ENCODE measurements at places on chromosomes 5 and 9. TPM values are rescaled to one million over a fixed set of nuclear protein-coding genes. Genes with fewer than 3 reads are reported as not detected.
A peak's percentile ranks its signal among the peaks of the same experiment; 100 is the strongest.

Gene TESK1
- total RNA-seq = 28.7 TPM

GRCh38 chr5:156414391-156414790 is 87.4 kb downstream of the SGCD start:
- no peak overlapping the region for H3K4me3 ChIP-seq
- H3K36me3 ChIP-seq = no peaks in the 10 kb centered on the region
- H3K27ac ChIP-seq = no peak overlapping the region
- DNase-seq = no peak
- H3K27me3 ChIP-seq = no peaks in the 10 kb centered on the region
- peaks cover 15% of the 10 kb centered on the region for H3K4me1 ChIP-seq

DNA sequence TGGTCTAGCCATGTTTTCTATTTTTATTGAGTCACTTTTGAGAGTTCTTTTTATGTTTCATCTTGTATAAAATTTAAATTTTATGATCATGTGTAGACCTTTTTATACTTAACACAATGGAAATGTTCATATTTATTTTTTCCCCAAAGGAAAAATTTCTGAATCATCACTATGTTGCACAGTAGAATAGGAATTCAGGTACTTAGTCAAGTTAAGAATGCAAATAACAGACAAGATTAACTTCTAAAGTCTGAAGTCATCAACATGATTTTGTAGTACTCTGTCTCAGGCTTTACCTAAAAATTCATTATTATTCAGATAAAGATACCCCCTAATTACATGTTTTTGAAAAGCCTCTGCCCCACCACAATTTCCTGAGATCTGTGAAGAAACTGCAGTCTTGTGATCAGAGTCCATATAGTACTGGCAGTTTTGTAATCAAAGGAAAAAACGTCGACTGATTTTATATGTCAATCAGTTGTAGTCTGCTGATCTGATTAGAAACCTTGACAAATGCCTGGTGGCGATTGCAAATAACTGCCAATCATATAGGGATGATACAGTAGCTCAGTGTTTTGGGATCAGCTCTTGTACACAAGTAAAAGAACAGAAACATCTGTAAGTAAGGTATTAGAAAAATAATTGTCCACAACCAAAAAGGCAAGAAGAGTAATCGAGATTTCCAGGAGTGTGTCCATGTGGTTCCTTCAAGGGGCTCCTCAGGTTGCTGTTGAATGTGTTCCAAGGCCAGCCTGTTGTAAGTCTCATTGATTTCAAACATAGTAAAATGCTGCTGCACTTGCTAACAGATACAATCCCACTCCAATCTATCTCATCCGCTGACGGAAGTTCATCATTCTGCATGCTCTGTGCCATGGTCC is 352.4 kb downstream of the ARRDC3 start:
- H3K4me1 ChIP-seq = no peaks in the 10 kb centered on the region
- no peaks in the 10 kb centered on the region for H3K36me3 ChIP-seq
- no peak overlapping the region for H3K4me3 ChIP-seq
- peaks cover 2% of the 10 kb centered on the region for H3K27me3 ChIP-seq
- H3K27ac ChIP-seq = no peak overlapping the region

Gene SPATA31A3
- not detected for total RNA-seq

DNA sequence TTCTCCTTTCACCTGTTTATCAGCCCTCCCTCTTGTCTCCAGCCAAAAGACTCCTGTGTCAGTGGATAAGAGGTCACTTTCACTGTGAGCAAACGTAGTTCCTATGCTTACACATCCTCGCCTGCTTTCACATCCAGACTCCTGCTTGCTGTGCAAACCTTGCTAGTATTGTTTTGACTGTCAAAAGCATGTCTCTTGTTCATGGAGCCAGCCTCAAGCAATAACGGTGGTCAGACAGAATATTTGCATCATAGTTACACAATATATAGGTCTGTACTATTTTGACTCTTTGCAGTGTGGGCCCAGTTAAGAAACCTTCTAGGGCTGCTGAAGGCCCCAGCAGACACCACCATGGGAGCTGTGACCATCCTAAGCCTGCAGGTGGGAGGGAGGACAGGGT is 420.0 kb downstream of the SEMA5A start:
- peaks cover 2% of the 10 kb centered on the region for H3K27me3 ChIP-seq
- DNase-seq = no peak
- 0 out of 2 replicates have a peak, but pooled peaks cover under 1% of the 10 kb centered on the region for H3K4me1 ChIP-seq
- H3K36me3 ChIP-seq = peaks cover 20% of the 10 kb centered on the region

Gene OR13C5
- total RNA-seq = not detected

DNA sequence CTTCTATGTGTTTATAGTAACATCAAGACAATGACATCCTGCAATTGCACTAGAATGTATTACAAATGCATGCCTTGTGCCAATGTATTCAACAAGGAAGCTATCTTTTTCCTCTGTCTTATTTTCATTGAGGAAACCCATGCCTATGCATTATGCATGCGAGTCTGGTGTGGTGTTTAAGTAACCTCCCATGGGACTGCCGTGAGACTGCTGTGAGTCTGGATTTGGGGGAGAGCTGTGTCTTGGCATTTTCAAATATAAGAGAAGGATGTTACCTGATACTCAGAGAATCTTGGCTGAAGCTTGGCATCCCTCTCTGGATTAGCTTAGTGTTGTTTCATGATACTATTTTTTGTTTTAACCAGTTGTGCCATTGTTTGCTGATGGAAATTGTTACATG is 98.3 kb downstream of the F2RL2 start:
- no peak overlapping the region for H3K27ac ChIP-seq
- H3K4me1 ChIP-seq = peaks cover 16% of the 10 kb centered on the region
- DNase-seq = no peak
- peaks cover 5% of the 10 kb centered on the region for H3K27me3 ChIP-seq
- H3K4me3 ChIP-seq = no peak overlapping the region

GRCh38 chr9:137317718-137318511 is 15.8 kb upstream of the NRARP start:
- DNase-seq = no peak
- no peak overlapping the region for H3K4me3 ChIP-seq
- H3K27me3 ChIP-seq = no peaks in the 10 kb centered on the region
- no peak overlapping the region for H3K27ac ChIP-seq
- H3K4me1 ChIP-seq = no peaks in the 10 kb centered on the region

GRCh38 chr5:96459313-96460121 is 26.5 kb upstream of the PCSK1 start:
- no peak overlapping the region for H3K27ac ChIP-seq
- no peak overlapping the region for H3K4me3 ChIP-seq
- H3K36me3 ChIP-seq = no peaks in the 10 kb centered on the region
- H3K27me3 ChIP-seq = peaks cover 14% of the 10 kb centered on the region
- no peaks in the 10 kb centered on the region for H3K4me1 ChIP-seq

DNA sequence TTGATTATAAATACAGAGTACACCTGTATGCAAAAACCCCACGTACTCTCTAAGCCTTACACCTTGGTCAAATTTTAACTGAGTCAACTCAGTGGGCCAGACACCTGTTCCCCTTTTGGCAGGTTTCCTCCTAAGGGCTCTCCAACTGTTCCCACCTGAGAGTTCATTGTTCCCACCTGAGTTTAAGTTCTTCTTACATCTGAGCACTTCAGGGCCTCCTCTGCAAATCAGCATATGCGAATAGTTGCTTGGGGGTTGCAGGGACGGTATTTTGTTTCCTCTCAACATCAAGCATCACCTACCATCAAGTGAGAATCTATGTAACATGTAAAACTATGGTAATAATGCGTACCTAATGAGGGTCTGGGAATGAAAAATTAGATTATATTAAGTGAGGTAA is 300.0 kb downstream of the PIK3R1 start:
- DNase-seq = no peak
- no peaks in the 10 kb centered on the region for H3K36me3 ChIP-seq
- H3K4me3 ChIP-seq = no peak overlapping the region
- H3K27me3 ChIP-seq = no peaks in the 10 kb centered on the region
- no peak overlapping the region for H3K27ac ChIP-seq

Gene PRDM12
- 0.10 TPM for total RNA-seq

- DNase-seq = no peak
- H3K36me3 ChIP-seq = no peaks in the 10 kb centered on the region
- H3K27me3 ChIP-seq = no peaks in the 10 kb centered on the region
- H3K27ac ChIP-seq = no peak overlapping the region
- H3K4me3 ChIP-seq = no peak overlapping the region
These were observed 62.9 kb downstream of the DENND1A start for GRCh38 chr9:123867034-123867433.

- H3K4me3 ChIP-seq = no peak overlapping the region
- H3K27me3 ChIP-seq = no peaks in the 10 kb centered on the region
- DNase-seq = peak; percentile 11
- H3K27ac ChIP-seq = no peak overlapping the region
- peaks cover 17% of the 10 kb centered on the region for H3K4me1 ChIP-seq
- peaks cover 15% of the 10 kb centered on the region for H3K36me3 ChIP-seq
These were observed 185.7 kb downstream of the MARCHF11 start for GRCh38 chr5:15993919-15994318.

DNA sequence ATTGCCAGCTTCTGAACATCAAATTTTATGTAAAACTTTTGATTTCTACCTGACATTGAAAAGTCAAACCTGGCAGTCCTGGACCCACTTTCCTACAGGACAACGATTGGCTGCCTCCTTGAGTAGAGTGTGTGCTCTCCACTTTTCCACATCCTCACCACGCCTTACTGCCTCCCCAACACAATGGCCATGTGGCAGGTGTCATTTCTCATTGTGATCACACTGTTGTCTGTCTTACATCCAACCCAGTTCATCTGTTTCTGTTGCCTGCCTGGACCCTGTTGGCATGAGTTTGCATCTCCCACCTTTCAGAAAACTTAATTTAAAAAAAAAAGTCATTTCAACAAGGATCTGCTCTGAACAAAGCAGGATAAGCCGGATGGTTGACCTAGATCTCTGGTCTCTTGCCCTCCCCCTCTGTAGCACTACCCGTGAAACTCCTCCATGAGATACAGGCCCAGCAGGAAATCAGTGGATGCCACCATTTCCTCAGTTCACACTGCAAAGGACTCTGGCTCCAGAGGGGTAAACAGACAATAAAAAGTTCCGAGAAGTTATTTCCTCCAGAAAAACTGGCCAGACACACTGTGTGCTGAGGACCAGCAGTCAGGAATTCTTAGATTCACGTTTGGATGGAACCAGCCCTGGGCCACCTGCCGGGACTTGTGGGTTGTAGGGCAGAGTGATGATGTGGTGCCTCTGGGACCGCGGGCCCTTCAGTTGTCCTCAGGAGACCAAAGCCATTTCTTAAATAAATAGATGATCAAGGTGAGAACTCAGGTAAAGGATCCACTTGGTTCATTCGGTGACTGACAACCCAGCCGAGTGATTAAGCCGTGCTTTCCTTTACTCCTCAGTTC is 48.6 kb downstream of the AMBP start:
- H3K27me3 ChIP-seq = no peaks in the 10 kb centered on the region
- H3K4me3 ChIP-seq = no peak overlapping the region
- no peak for DNase-seq

GRCh38 chr9:5509573-5509972 is 758 bp upstream of the PDCD1LG2 start:
- H3K4me3 ChIP-seq = peak overlapping the region; percentile 93
- DNase-seq = peak; percentile 95
- peaks cover 83% of the 10 kb centered on the region for H3K4me1 ChIP-seq
- peaks cover 3% of the 10 kb centered on the region for H3K27me3 ChIP-seq
- H3K27ac ChIP-seq = peak overlapping the region; percentile 97

DNA sequence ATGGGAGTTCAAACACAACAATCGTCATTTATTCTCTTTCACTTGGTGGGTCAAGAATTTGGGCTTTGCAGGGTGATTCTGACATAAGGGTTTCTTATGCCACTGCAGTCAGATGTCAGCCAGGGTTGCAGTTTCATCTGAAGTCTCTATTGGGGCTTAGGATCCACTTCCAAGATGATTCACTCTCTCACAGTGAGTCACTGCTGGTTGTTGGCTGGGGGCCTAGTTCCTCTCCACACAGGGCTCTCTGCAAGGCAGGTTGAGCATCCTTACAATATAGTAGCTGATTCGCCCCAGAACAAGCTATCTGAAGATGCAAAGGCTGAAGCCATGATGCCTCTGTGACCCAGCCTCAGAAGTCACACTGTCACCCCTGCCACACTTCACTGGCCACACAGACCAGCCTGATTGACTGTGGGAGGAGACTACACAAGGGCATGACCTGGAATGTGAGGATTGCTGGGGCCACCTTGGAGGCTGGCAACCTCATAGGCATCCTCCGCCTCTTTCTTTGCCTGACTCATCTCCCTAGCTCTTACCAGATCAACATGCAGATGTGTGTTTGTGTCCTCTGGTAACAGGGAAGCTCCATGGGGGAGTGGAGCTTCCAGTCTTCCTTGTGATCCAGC is 4.5 kb upstream of the CARD19 start:
- peak overlapping the region; percentile 21 for H3K4me3 ChIP-seq
- H3K27me3 ChIP-seq = peaks cover 7% of the 10 kb centered on the region
- H3K36me3 ChIP-seq = peaks cover 27% of the 10 kb centered on the region
- peak overlapping the region; percentile 93 for H3K27ac ChIP-seq

GRCh38 chr9:89427621-89428221 is 70.2 kb downstream of the SEMA4D start:
- DNase-seq = no peak
- H3K27ac ChIP-seq = no peak overlapping the region
- H3K4me3 ChIP-seq = no peak overlapping the region
- H3K36me3 ChIP-seq = no peaks in the 10 kb centered on the region
- H3K27me3 ChIP-seq = peaks cover 8% of the 10 kb centered on the region

- H3K36me3 ChIP-seq = no peaks in the 10 kb centered on the region
- DNase-seq = no peak
- H3K27me3 ChIP-seq = peaks cover 18% of the 10 kb centered on the region
- H3K27ac ChIP-seq = no peak overlapping the region
- H3K4me3 ChIP-seq = no peak overlapping the region
- H3K4me1 ChIP-seq = peaks cover 16% of the 10 kb centered on the region
These were observed 194.8 kb downstream of the HSPA4 start for GRCh38 chr5:133246376-133247150.

DNA sequence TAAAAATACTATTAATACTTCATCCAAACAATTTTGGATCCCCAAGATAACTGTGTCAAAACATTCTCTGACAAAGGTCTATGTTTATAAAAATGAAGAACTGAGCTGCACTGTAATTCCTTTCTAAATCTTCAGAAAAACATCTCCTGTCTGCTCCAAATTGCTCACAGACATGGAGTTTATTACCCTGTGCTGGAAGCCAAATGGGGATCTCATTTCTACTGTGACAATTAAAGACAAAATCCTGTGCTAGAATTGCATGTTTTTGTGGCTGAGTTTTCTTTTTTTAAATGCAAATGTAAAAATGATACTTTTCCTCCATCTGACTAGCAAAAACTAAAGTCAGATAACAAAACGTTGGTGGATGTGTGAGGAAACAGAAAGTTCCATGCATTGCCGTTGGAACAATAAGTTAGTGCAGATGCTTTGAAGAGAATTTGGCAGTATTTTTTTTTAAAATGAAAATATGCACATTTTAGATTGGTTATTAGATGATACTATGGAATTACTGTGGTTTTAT is 93.5 kb downstream of the GNA14 start:
- H3K4me1 ChIP-seq = no peaks in the 10 kb centered on the region
- no peak for DNase-seq
- no peak overlapping the region for H3K4me3 ChIP-seq
- peaks cover under 1% of the 10 kb centered on the region for H3K27me3 ChIP-seq
- H3K36me3 ChIP-seq = no peaks in the 10 kb centered on the region
